ENCODE measurements at places on chromosomes 2 and 18.

DNA sequence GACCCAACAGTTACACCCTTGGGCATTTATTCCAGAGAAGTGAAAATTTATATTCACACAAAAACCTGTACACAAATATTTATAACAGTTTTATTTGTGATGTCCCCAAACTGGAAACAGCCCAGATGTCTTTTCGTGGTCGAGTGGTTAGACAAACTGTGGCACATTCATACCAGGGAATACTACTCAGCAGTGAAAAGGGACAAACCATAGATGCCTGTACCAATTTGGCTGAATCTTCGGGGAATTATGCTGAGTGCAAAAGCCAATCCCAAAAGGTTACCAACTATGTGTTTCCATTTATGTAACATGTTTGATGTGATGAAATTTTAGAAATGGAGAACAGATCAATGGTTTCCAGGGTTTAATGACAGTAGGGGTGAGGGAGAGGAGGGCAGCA lies 154.3 kb downstream of the GLI2 start:
- no peak for DNase-seq

DNA sequence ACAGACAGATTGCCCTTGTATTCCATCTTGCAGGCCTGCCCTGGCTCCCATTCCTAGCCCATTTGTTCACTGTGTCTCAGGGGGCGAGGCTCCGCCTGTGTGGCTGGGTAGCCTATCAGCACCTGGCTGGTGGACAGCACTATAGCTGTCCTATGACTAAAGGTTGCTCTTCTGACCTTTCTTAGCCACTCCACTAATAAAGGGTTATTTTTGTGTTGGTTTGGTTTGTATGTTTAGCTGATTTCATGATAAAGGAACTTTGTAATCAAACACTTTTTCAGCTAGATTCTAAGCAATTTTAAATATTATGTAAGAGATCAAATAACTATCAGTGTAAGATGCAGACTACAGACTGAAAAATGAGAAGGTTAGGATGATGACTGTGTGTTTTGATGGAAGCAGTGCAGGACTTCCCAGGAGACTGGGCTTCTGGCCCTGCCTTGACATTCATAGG lies 72.2 kb downstream of the CRIM1 start:
- DNase-seq, result no peak

GRCh38 chr2:144412709-144413108 lies 107.2 kb downstream of the ZEB2 start:
- DNase-seq, result no peak

- no peak for DNase-seq
Observed at GRCh38 chr18:63697097-63697660, 5.6 kb upstream of the SERPINB11 start.

DNA sequence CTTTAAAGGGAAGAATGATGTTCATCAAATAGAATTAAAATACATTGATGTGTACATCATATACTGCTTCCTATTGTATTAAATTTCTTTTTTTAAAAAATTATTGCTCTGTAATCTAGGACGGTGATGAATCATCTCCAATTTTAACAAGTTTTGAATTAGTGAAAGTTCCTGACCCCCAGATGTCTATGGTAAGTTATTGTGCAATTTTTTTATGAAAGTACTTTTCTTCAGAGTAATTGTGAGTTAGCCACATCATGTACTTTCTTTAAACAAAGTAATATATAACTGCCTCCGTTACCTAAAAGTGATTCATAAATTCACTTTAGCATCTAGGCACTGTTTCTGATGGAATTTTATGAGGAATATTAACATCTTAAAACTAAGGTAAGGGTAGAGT lies 38.1 kb downstream of the PIK3C3 start:
- DNase-seq, result no peak

GRCh38 chr18:26362021-26362420 lies 135.8 kb downstream of the TAF4B start:
- DNase-seq, result no peak

- peak; percentile 64 for DNase-seq
Observed at GRCh38 chr2:202237787-202238233, 587 bp downstream of the SUMO1 start.

DNA sequence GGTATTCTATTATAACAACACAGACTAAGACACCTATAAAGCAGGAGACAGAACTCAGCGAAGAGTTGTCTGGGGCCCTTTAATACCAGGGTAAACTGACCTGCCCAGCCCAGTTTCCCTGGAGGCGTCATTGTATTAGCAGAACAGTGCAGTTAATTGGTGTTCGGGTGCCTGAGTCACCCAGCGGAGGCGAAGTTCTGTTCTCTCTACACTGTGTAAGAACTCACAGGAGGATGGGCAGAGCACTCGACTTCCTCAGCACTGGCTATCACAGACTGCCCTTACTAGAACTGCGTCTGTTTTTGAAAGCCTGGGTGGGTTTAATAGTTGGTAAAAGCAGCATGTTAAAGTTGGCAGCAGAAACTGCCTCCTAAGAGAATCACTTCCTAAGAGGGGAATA lies 106.5 kb upstream of the ATP8B1 start:
- no peak for DNase-seq

- DNase-seq, result no peak
Observed at GRCh38 chr18:60445341-60445740, 72.8 kb upstream of the MC4R start.

DNA sequence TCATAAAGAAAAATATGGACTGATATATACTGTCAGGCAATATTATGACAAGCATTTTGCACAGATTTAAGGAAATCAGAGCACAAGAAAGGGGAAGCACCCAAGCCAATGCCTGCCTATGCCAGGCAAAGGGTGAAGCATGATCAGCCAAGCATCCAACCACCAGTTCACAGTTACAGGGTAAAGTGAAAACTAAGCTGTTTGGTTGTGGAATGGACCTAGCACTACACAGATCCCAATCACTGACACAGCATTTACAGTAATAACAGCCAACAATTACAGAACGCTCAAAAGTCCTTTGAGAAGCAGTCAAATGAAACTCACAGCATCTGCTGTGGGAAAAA lies 90.3 kb downstream of the SP3 start:
- no peak for DNase-seq

DNA sequence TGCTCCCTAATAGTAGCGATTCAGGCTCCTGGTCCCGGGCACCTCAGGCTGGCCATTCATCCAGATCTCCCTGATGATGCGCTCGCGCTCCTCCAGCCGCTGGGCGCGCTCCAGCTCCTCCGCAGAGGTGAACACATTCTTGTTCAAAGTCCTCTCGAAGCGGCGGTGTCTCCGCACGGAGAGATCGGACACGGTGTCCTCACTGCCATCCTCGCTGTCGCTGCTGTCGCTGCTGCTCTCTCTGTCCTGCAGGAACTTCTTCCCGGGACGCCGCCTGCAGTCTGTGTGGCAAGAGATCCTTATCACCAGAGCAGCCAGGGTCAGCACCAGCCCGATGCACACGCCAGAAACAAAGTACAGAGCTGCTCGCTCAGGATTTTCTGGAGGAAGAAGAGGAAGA lies 67.5 kb downstream of the EVA1A start:
- DNase-seq, result no peak

DNA sequence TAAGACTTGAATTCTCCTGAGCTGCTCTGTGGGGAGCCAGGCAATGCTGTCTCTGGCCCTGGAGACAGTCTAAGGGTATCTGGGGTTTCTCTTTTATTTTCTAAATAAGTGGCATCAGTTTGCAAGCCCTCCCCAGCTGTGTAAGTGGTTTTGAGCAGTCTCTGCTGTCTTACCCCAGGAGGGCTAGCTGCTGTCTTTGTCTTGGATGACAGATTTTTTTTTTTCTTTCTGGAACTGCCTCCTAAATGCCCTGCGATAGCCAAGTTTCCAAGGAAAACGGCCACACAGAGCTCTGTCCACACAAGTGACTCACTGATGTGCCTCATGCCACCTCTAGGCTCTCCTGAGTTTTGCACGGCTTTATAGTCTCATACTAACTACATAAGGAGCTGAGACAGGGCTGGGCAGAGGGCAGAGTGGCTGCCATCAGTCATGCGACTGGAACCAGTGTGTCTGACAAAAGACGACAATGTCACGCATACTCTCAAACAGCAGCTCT lies 37.2 kb upstream of the THOC1 start:
- DNase-seq, result peak; percentile 50

DNA sequence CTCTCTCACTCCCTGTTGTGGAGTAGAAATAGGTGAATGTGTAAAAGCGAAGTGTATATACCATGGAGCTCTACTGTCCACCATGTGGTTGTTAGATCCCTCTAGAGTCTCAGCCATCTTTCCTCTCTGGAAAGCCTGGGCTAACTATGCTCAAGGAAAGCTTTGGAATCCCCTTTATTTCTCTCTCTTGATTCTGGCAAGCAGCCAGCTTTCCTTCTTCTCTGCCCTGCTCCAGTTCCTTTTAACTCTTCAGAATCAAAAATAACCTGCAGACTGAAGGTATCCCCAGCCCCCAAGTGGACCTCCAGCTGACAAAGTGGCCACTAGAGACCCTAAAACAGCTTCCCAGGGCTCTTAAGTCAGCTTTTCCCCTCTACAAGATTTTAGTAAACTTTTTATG lies 381.9 kb downstream of the PLCL1 start:
- DNase-seq, result no peak

GRCh38 chr2:100783987-100784386 lies 36.0 kb upstream of the NPAS2 start:
- DNase-seq, result no peak

GRCh38 chr2:184875911-184876310 lies 277.6 kb downstream of the ZNF804A start:
- DNase-seq, result no peak

DNA sequence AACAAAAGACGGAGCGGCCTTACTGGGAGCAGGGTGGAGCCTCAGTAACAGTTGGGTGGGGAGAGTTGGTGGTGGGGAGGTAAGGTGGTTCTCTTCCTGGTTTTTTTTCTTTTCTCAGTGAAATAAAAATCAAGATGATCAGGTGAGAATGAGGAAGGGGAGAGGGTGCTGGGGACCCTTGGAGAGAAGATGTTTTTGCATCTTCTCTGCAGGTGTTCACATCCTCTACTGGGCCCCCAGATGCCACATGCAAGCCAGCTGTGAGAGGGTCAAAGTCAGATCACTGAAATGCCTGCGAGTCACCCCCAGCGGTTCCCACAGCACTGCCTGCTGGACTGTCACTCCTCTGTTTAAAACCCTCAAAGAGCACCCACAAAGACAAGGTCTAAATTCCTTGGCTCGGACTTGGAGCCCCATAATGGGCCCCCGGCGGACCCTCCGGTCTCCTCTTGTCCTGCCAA lies 69.8 kb upstream of the FHL2 start:
- no peak for DNase-seq

- DNase-seq, result peak; percentile 71
Observed at GRCh38 chr2:9970200-9971044, 18.9 kb downstream of the GRHL1 start.

DNA sequence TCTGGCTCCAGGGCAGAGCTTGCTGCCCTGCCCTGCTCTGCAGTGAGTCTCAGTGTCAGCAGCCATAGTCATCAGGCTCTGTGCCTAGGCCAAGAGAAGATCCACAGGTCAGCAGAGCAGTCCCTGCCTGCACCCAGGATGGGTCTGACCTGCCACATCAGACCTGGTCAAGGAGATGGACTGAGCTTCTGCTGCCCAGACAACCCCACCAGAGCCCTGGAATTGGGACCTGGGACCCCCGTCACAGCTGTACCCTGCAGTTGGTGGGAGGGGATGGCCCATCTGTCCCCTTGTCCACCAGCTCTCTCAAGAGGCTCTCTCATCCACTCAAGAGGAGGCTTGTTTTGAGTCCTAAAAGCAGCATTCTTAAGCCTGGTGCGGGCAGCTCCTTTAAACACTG lies 142.6 kb downstream of the TFCP2L1 start:
- no peak for DNase-seq

GRCh38 chr18:58842978-58843687 lies 21.5 kb upstream of the ZNF532 start:
- DNase-seq, result peak; percentile 79

- DNase-seq, result peak; percentile 55
Observed at GRCh38 chr2:180124273-180125139, 117.4 kb upstream of the CWC22 start.

GRCh38 chr2:46276642-46277041 lies 20.6 kb upstream of the EPAS1 start:
- no peak for DNase-seq

GRCh38 chr2:85907671-85908157 lies 18.9 kb upstream of the ST3GAL5 start:
- DNase-seq, result no peak

- no peak for DNase-seq
Observed at GRCh38 chr2:26214759-26215158, 29.7 kb downstream of the HADHA start.

DNA sequence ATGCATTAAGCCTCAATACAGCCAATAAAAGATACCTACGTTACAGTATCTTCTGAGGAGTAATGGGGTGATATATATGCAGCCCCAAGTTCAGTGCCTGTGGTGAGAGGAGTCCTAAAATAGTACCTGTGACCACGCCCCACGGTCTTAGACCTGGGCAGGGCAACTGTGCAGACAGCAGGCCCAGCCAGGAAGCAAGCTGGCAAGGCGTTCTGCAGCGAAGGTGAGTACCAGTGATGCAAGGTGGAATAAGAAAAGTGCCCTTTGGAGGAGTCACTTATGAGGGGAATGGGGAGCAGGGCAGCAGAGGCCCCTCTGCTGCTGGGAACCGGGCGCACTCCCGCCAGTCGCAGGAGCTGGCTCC lies 12.7 kb upstream of the MAP3K2 start:
- no peak for DNase-seq

- no peak for DNase-seq
Observed at GRCh38 chr2:54330926-54331835, 75.2 kb upstream of the TSPYL6 start.

- DNase-seq, result no peak
Observed at GRCh38 chr18:75679331-75679730, 251.8 kb upstream of the SMIM21 start.

DNA sequence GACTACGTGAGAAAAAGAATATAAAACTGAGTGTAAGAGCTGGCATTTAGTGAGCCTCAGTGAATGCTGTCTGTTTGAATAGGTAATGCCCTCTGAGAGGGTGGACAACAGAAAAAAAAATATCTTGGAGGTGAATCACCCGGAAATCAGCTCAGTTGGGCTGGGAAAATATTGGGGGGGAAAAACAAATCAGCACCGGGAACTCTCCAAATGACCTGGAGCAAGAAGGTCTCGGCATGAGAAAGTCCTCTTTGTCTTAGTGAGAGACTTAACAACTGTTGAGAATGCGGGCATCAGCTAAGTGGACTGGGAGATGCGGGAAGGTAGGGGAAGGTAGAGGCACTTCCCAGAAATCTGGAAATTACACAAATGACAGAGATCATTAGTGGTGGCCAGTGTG lies 109.4 kb upstream of the POU3F3 start:
- DNase-seq, result no peak

- no peak for DNase-seq
Observed at GRCh38 chr2:234027641-234028040, 22.9 kb upstream of the SPP2 start.

DNA sequence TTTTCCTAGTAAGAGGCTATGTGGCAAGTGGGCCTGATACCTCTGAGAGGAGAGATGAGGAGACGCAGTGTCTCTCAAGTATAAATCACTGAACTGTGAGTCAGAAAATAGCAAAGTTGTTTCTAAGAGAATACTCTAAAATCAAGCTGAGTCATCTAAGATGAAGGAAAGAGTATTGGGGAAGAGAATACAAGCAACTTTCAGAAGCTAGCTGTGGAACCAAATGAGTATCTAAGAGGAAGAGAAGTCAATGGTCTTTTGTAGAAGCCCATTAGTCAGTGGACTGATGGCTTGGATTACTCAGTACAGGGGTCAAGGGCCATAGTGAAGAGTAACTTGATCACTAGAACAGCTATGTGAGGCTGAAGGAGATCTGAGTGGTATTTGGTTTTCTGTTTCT lies 2.7 kb upstream of the DCC start:
- DNase-seq, result no peak

All from neural progenitor cell (in vitro differentiated cells).